Muscle of arm (tissue), 14 donors: ENCODE measurements at places on chromosomes 1 and 21. TPM values are rescaled to one million over a fixed set of nuclear protein-coding genes. Genes with fewer than 3 reads are reported as not detected.

- no peak for DNase-seq
These were observed 89.2 kb downstream of the BEND5 start for GRCh38 chr1:48687282-48688045.

- no peak for DNase-seq
These were observed 28.3 kb downstream of the GPR157 start for GRCh38 chr1:9100471-9101043.

Gene IFFO2
- polyA plus RNA-seq, result 5.2 TPM

DNA sequence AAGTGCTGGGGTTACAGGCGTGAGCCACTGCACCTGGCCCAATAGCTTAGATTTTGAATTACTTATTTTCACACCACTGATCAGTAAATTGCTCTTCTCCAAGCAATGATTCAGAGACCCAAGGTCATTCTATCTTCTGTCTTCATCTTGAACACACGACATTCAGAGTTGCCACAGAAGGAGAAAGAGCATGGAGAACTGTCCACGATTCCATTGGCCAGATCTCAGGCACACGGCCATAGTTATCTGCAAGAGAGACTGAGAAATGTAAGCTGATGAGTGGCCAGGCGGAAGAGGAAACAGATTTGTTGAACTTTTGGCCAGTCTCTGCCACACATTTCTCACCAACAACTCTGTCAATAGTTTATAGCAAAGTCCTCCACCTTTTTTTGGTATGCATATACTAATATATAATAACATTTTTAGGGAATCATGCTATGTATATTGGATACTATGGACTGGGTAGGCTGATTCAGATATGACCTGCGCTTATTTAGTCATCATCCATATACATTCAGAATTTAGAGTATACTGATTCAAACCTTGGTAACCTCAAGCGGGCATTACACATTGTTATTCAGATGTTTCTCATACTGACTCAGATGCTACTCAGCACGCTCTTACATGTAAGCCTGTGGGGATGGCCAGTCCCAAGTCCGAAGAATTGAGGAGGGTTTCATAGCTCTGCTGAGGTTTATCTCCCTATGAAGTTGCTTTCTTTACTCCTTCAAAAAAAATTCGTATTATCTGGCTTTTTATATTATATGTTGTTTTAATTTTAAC, 25.5 kb upstream of the CAP1 start:
- no peak for DNase-seq

GRCh38 chr21:37766129-37766528, 150.1 kb downstream of the KCNJ6 start:
- no peak for DNase-seq

Gene CD247
- polyA plus RNA-seq, result not detected

- no peak for DNase-seq
These were observed 24.9 kb downstream of the KIF26B start for GRCh38 chr1:245179706-245180105.

DNA sequence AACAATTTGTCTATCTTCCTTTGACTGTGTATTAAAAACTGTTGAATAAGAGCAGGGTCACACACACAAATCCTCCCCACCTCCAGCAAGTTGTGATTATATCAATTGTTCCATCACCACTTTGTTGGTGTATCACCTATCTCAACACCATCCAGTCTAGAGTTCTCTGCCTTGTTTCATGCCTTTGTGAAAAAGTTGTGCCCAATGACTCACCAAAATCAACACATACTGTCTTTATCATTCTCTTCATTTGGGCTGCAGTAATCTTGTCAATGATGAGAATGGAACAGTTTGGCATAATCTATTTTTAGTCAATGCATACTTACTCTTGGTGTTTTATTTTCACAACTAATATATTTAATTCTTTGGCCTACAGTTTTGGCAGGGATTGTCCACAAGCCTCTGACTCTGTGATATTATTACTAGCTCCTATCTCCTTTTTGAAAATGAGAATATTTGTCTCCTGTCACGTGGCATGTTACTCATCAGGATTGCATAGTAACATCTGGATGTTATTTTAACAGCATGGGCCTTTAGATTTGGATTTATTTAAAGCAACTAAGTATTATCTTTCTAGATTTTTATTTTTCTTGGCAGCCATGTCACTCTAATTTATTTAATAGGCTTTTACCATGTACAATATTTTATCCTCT, 5.1 kb downstream of the C1orf87 start:
- DNase-seq, result peak; percentile 13

DNA sequence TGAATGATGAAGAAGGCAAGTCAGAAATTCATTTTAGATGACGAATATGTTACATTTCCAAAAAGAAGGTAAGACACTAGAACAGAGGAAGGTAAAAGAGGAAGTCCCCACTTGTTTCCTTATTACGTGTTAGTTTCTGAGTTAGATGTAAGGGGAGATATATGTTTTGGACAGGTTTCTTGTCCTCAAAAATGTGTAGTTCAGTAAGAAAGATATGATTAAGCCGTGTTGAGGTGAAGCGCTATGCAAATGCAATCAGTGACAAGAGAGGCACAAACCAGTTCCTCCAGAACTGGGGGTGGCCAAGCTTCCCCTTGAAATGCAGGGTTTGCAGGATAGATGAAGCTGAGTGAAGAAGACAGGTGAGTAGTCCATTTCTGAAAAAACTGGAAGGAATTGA, 293.3 kb upstream of the RUNX1 start:
- no peak for DNase-seq

GRCh38 chr1:3775490-3776230, 3.1 kb downstream of the SMIM1 start:
- DNase-seq, result no peak

Gene TTLL10
- polyA plus RNA-seq, result 0.33 TPM

DNA sequence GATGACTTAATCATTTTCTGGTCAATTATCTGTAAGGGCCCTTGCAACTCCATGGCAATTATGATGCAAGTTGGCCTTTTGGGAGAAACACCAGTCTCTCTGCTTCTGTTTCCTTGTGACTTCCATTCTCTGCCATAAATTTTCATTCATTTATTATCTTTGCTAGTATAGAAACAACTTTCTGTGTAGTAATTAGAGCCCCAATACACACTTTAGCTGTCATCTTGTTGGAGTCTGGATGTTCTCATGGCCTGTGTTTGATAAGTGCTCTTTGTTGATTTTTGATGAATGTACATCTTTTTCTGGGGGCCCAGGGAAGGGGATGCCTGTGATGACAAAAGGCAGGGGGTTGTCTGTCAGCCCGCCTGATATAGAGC, 22.4 kb downstream of the PROX1 start:
- DNase-seq, result no peak

Gene OR4F16
- polyA plus RNA-seq, result not detected

Gene OR2L13
- not detected for polyA plus RNA-seq

DNA sequence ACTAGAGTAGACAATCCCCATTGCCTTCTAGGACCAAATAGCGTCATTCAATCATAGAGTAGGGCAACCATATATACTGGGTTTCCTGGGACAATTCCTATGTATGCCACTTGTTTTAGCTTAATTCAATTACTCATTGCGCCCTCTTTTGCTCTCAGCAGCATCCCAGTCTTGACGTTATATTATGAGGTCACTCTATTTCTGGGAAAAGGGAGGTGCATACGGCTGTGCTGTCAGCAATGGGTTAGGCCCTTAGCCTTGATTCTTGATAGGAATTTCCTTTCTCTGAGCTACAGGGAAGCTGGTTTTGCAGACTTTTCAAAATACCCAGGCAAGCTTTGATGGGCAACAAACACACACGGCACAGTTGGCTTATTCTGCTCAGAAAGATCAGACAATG, 4.4 kb upstream of the KAZN start:
- DNase-seq, result no peak

- peak; percentile 78 for DNase-seq
These were observed 104.0 kb downstream of the CDC7 start for GRCh38 chr1:91604632-91605031.

DNA sequence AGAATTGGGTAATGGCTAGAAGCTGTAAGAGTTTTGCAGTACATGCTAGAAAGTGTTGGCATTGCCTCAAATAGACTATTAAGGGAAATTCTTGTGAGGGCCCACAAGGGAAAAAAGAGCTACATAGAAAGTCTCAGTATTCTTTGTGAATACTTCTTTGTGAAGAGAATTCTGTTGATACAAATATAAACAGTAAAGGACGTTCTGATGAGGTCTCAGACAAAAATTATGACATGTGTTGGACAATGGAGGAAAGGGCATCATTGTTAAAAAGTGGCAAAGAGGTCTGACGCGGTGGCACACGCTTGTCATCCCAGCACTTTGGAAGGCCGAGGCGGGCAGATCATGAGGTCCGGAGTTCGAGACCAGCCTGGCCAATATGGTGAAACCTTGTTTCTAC, 458.9 kb downstream of the NCAM2 start:
- DNase-seq, result no peak

GRCh38 chr1:116365353-116365780, 7.7 kb upstream of the ATP1A1 start:
- peak; percentile 44 for DNase-seq

Gene KRTAP12-2
- not detected for polyA plus RNA-seq

- no peak for DNase-seq
These were observed 14.3 kb upstream of the PCP4 start for GRCh38 chr21:39852726-39853500.

Gene MROH7
- 9.2 TPM for polyA plus RNA-seq

DNA sequence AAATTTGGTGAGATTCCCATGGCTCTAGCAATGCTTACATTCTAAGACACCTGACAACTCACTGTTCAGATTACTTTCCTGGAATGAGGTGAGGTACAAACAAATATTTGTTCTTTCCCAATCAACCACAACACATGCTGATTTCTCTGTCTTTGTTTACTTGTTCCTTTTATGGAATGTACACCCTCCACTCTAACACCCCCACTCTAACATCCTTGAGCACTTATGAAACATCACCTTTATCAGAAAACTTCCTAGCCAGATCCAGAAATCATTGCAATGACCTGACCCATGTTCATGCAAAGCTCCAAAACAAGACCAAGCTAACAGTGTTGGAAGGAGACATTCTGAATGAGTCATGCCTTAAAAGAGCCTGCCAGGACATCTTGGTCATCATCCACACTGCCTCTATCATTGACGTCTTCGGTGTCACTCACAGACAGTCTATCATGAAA, 35.5 kb downstream of the HSD3B1 start:
- no peak for DNase-seq

Gene BRDT
- polyA plus RNA-seq, result not detected

DNA sequence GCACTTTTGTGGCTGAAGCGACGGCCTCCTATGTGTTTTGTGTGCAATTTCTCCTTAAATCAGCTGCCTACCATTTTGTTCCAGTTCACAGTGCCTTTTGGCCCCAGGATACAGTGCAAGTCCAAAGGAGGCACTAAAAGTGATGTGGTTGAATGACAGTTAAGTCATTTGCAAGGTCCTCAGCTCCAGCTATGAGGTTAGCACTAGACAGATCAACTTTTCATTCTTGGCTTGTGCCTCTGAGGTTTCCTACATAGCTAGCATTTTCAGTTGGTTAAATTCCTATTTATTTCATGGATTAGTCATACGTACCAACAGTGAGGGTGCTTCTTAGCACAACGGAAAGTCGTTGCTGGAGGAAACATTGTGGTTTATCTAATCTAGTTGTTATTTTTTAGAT, 59.3 kb upstream of the NTPCR start:
- no peak for DNase-seq

GRCh38 chr1:1399872-1400575, 889 bp upstream of the CCNL2 start:
- no peak for DNase-seq

DNA sequence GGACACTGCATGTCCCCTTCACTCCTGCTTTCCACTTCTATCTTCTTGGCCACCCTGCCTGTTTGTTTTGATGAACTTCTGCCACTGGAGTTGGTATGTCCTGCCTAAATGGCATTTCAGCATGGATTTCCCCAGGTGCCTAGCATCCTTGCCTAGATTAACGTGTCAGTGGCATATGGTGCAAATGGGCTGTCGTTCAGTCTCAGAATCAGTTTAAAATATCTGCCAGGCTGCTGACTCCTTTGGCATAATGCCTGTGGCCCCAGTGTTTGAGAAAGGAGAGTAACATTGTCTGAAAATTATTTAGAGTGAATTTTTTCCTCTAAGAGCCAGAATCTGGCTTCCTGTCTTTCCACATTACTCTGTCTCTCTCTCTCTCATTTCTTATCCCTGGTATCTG, 64.9 kb upstream of the BARHL2 start:
- no peak for DNase-seq

Gene RNU1-2
- not detected for polyA plus RNA-seq

GRCh38 chr1:156601122-156601830, at the start of gene GPATCH4:
GPATCH4 (minus strand) TSS chr1:156601479.
- DNase-seq, result peak; percentile 87

DNA sequence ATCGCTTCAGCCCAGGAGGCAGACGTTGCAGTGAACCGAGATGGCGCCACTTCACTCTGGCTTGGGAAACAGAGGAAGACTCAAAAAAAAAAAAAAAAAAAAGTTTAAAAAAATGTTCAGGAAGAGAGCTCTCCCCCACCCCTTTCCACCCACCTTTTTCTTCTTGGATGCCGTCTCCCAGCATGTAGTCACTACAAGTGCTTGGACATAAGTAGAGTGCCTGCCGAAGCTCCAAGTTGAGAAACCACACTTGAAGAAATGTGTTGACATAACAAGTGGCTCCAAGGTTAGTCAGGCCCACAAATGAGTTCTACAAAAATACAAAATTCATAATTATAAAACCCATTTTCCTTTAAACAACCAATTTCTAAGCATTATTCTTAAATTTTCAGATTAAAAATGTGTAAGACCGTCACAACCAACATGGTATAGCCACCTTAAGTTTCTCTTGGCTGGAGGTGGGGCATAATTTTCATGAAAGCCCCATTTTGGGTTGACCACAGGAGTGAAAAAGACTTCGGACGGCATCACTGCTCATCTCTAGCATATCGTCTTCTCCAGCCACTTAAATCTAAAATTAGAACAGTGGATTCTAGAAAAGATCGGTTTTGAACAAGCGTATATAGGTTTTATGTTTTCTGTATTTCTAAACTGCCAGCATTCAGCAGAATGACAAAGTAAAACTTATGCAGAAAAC, 26.4 kb downstream of the USP48 start:
- DNase-seq, result no peak
